HS-27A (cell line): ENCODE measurements at places on chromosomes 5 and 9.

GRCh38 chr5:134509308-134510040 lies 16.0 kb upstream of the JADE2 start:
- no peak for DNase-seq

DNA sequence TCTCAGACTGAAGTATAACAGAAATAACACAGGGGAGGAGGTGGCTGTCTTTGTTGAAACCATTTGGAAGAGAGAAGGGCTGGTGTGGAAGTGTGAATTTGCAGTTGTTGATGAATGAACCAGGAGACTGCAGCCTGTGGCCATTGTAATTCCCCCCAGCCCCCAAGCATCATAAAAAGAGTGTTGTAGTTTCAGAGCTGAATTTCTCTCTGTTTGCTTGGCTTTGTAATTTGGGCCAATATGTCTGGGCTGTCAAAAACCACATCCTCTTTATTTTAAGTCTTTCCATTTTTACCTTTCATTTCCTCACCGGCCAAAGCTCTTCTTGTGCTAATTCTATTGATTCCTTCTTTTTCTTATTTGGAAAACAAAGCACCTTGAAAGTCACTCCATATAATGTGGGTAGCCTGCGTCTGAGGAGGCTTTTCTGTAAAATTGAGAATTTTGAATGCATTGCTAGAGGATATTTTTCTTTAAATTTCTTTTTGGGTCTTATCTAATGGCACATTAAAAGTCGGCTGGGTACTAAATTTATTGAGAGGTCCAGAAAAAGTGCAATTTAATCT lies 383.3 kb downstream of the OSTF1 start:
- DNase-seq = no peak

DNA sequence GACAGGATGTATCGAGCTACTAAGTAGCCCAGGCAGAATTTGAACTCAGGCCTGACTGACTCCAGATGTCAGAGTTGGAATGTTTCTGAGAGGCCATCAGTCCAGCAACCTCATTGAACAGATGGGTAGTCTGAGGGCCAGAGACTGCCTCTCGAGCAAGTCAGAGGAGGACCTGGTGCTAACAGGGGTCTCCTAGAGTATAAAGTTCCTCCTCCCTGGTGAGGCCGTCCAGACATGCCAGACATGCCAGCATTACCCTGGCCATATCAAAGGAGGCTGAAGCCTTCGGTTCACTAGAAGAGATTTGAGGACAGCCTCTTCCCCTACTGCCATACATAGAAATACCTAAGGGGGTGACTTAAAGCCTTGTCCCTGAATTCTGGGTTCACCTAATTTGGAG lies 81.2 kb downstream of the ZNF618 start:
- no peak for DNase-seq

- no peak for DNase-seq
These were observed 21.2 kb upstream of the PFDN1 start for GRCh38 chr5:140324041-140324600.

GRCh38 chr9:121503444-121503843 lies 3.8 kb upstream of the GGTA1 start:
- no peak for DNase-seq
